ENCODE measurements at places on chromosomes 16 and 17.

DNA sequence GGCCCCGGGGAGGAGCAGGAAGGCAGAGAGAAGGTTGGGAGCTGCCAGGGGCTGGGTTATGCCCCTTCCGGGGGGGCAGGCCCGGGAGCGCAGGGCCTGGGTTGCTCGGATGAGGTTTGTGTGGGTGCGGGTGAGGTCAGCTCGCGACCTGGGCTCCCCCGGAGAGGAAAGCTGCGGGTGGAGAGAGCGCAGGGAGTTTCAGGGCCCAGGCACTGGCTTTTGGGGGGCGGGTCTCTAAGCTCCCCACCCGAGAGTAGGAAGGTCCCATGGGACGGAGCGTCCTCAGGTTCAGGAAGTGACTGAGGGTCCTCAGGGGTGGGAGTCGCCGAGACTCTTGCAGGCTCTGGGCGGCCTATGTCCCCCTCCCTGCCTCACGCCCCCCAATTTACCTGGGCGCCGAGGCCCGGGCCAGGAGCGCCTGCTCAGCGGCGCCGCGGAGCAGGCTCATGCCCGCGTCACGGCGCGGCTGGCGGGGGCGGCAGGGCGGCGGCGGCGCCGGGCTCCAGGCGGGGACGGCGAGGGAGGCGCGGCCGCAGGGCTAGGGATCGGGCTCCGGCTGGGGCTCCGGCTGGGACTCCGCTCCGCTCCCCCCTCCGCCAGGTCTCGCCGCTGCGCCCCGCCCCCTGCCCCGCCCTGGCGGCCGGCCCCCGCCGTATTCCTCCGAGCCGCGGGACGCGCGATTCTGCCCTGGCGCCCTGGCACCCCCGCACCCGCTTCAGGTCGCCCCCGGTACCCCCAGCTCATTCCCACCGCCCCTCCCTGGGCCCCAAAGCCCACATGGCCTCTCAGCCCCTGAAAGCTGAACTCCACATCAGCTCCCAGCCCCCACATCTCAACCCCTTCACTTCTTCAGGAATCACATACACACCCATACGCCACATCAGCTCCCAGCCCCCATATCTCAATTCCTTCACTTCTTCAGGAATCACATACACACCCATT lies at the start of gene DOK4:
DOK4 (minus strand) TSS at position 578 of the 942 bp plus-strand sequence. CDS start 6,986 bp downstream, outside the sequence.
- DNase-seq = peak; percentile 99

- no peak for DNase-seq
These were observed at the start of gene CCL15 for GRCh38 chr17:36001110-36001771. CCL15 (minus strand) TSS chr17:36001553; CDS start chr17:36001492, 61 bp downstream.

- DNase-seq = no peak
These were observed 30.2 kb downstream of the BMERB1 start for GRCh38 chr16:15464401-15465186.

- DNase-seq = peak; percentile 81
These were observed 131.6 kb upstream of the PLCG2 start for GRCh38 chr16:81647527-81647926.

DNA sequence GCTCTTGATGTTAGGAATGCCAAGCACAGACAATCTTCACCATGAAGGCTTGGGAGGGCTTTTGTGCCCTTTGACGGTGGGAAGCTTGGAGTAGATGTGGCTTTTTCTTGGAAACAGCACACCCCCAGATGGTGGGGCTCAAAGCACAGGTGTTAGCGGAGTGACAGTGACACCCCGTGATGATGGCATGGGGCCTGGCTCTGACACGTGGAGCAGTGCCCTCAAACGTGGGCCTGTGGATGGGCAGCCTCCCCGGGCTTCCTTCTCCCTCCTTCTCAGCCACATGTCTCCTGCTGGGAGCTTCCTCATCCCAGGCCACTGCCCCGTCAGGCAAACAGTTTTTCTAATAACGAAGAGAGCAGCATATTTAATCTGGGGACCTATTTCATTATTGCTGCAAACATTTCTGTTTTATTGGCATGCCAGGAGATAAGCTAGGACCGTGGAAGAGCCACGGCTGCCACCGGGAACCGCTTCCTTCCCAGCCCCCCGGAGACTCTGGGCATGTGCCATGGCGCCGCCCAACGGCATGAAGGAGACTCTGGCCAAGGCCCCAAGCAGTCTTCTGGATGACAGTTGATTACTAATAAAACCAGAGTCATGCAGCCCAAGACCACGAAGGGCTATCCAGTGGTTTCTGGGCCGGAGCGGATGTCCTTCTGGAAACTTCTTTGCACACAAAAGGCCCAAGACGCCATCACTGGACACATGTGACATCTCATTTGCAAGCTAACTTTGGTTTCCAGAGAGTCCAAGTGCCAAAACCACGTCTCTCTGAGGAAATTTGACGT lies 280.3 kb upstream of the FOXF1 start:
- DNase-seq = no peak

GRCh38 chr16:77046206-77046605 lies 144.8 kb upstream of the MON1B start:
- DNase-seq = no peak

GRCh38 chr16:55039511-55039910 lies 108.8 kb downstream of the IRX5 start:
- no peak for DNase-seq

DNA sequence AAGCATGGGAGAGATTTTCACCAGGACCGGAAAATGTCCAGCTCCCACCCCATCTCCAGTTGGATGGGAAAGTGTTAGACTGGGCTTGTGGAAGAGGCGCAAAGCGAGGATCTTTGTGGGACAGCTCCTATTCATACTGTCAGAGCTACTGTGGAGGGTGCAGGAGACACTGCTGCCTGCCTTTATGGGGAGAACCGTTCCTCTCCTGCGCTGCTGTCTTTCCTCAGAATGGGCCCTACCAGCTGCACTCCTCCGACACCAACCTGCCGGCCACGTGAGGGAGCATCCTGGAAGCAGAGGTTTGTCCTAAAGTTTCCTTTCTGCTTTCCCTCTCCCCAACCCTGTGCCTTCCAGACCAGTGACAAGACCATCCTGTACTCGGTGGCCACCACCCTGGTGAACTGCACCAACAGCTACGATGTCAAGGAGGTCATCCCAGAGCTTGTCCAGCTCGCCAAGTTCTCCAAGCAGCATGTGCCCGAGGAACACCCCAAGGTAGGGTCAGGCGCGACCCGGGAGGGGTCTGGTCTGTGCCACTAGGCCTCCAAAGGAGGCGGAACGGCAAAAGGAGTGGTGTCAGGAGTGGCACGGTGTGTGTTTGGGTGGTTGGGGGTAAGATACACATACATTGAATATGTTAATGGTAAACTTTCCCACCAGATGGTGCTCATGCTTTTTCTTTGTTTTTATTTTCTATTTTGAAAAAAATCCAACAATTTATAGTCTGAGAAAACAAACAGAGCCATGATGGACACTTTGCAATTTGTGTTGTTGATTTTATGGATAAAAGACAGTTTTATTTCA lies 23.0 kb downstream of the SLC35G3 start:
- peak; percentile 79 for DNase-seq

GRCh38 chr16:64950731-64951130 lies 171.1 kb downstream of the CDH11 start:
- no peak for DNase-seq

DNA sequence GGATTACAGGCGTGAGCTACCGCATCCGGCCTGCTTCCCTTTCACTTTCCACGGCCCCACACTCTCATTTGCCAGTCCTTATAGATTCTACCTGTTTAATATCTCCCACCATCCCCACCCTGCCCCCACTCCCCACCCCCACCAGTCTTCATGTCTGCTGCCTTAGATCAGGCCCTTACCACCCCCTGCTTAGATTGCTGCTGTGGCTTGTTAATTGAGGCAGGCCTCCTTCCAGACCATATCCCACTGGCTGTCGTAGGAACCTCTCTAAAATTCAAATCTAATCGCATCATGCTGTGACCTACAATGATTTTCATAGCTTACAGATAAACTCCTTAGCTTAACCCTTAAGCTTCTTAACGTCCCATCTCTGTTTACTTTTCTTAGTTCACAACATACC lies 4.9 kb downstream of the IQCK start:
- DNase-seq = no peak

DNA sequence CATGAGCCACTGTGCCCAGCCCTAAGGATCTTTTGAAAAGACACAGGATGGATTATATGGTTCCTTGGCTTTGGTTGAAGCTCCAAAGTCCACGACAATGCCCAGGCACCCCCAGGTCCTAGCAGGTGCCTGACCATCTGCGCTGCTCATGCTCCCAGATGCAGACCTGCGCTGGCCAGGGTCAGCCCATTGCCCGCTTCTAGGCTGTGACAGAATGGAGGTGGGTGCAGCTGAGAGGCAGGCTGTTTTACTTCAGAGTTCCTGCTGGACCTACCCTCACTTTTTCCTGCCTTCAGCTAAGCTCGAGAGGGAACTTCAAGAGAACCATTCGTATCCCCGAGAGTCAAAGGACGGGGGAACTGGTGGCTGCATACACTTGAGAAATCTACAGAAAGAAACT lies 60.5 kb downstream of the AMFR start:
- no peak for DNase-seq

DNA sequence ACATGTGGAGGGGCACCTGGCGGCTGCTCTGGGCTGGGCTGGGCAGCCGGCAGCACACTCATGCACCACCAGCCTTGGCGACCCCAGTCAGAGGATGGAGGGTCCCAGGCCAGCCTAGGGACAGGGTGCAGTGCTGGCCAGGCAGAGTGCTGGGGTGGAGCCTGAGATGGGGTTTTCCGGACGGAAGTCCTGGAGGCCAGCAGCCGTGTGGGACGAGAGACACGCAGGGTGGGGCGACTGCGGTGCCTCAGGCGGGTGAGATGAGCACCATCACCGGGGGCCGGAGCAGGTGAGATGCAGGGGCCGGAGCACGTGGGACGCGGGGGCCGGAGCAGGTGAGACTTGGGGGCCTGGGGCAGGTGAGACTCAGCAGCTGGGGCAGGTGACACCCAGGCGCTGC lies 55.2 kb downstream of the LMF1 start:
- no peak for DNase-seq

DNA sequence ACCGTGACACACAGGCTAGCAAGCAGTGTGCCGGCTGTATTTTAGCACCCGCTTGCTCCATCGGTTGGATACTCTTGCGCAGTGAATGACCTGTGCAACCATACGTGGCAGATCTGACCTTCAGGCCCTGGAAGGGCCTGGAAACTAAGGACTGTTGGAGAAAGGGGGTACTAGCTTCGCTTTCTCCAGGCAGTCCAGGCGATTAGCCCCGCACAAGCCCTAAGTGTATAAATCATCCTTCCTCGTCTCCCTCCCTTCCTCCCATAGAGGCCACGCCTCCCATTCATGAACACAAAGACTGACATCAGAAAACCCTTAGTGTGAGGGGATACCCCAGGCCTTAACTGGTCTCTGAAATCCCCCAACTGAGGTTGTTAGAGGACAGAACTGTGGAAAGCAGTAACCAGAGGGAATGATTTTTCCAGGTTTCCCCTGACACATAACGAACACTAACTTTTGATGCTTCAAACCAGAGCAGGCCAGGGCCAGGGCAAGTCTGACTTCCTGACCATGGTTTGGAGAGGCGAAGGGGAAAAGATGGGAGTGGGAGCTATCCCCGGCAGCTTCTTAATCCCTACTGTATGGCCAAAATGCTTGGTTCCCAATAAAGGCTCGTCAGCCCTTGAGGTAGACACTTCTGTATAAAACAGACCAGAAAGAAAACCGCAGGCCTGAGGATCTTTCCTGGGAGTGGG lies 1.4 kb upstream of the DYNLL2 start:
- peak; percentile 1 for DNase-seq

GRCh38 chr17:61144617-61145564 lies 254.8 kb upstream of the TBX2 start:
- no peak for DNase-seq

DNA sequence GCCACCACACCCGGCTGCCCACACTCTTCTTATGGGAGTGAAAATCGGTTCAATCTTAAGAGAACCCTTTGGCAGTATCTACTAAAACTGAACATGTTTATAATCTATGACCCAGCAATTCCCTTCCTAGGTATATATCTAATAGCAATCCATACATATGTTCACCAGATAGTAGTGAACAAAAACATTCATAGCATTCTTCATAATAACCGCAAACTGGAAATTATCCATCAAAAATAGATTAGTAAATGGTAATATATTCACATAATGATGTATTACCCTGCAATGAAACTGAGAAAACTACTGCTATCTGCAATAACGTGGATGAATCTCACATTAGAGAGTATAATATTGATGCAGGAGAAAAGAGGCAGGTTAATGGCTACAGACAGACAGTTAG lies 23.1 kb downstream of the COPRS start:
- DNase-seq = no peak

- DNase-seq = no peak
These were observed 79.6 kb downstream of the MGAT5B start for GRCh38 chr17:76947771-76948170.

DNA sequence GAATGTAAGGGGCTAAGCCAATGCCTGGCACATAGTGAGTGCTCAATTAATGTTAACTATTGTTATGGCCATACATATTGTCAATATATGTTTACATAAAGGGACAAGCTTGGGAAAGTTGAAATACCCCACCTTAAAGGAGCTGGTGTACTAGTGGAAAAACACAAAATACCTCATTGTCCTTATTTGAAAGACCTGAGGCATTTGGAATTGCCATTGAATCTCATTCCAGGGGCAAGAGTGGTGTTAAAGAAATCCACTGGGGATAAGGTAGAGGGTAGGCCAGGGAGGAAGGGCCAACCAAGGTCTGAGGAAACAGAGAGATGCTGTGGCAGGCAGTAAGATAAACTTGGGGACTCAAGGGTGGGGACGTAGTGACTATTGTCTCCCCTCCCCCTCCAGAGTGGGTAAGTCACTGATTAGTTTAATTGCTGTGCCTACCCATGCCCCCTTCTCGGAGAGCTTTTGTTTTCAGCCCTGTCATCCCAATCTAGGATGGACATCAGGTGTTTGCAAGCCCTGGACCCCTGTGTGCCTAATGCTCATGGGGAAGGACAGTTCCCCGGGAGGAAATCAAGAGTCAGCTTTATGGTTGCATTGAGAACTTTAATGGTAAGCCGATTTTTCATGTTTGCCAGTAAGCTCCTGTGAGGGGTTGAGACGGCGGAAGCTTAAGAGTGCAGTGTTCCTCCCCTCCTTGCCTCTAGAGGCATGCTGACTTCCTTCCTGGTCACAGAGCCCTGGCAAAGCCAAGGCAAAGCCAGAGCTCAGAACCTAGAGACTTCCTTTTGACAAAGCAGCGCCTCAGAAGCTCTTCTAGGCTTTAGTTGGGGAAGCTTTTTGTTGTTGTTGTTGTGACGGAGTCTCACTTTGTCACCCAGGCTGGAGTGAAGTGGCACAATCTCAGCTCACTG lies 2.5 kb upstream of the HEATR9 start:
- no peak for DNase-seq

GRCh38 chr16:81495321-81496234 lies 51.0 kb downstream of the CMIP start:
- DNase-seq = no peak

GRCh38 chr16:26133416-26134093 lies 441.8 kb downstream of the HS3ST4 start:
- no peak for DNase-seq
